ENCODE measurements at places on chromosomes 7 and 10.

- H3K36me3 ChIP-seq: no peaks in the 10 kb centered on the region
- no peaks in the 10 kb centered on the region for H3K27me3 ChIP-seq
- no peak overlapping the region for H3K4me3 ChIP-seq
- H3K27ac ChIP-seq: no peak overlapping the region
- no peak for DNase-seq
Observed at GRCh38 chr10:9096288-9096687, 1041.8 kb downstream of the GATA3 start.

DNA sequence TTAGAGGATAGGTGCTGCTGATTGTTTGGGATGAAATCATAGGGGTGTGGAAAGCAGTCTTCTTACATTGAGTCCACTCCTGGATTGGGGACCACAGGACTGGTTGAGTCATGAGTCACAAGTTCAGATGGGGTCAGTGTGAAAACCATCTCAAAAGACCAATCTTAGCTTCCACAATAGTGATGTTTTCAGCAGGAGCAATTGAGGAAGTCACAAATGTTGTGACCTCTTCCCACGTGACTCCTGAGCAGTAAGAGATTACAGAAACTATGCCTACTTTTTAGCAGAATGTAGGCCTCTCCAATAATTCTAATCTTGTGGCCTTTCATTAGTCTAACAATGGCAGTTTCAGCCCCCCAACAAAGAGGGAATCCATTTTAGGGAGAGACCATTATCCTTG lies 256.9 kb upstream of the CDC14C start:
- H3K36me3 ChIP-seq: no peaks in the 10 kb centered on the region
- no peaks in the 10 kb centered on the region for H3K4me1 ChIP-seq
- H3K27ac ChIP-seq: no peak overlapping the region

DNA sequence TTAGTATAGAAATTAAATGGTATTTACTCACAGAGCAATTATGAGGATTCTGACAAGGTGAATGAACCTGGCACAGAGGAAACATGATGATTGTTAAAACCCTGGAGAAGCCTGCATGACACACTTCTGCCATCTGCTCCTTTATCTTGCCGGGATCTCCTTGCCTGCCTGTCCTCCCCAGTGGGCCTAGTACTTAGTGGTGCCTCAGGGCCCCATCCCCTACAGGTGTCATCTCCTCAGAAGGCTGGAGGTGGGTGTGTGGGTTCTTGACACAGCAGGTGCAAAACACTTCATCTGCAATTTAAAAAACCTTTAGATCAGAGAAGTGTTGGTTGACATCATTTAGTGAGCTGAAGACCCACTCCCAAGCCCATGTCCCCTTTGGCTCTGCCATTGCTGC lies 261.2 kb downstream of the ADRA2A start:
- H3K4me3 ChIP-seq: no peak overlapping the region
- H3K27ac ChIP-seq: no peak overlapping the region

DNA sequence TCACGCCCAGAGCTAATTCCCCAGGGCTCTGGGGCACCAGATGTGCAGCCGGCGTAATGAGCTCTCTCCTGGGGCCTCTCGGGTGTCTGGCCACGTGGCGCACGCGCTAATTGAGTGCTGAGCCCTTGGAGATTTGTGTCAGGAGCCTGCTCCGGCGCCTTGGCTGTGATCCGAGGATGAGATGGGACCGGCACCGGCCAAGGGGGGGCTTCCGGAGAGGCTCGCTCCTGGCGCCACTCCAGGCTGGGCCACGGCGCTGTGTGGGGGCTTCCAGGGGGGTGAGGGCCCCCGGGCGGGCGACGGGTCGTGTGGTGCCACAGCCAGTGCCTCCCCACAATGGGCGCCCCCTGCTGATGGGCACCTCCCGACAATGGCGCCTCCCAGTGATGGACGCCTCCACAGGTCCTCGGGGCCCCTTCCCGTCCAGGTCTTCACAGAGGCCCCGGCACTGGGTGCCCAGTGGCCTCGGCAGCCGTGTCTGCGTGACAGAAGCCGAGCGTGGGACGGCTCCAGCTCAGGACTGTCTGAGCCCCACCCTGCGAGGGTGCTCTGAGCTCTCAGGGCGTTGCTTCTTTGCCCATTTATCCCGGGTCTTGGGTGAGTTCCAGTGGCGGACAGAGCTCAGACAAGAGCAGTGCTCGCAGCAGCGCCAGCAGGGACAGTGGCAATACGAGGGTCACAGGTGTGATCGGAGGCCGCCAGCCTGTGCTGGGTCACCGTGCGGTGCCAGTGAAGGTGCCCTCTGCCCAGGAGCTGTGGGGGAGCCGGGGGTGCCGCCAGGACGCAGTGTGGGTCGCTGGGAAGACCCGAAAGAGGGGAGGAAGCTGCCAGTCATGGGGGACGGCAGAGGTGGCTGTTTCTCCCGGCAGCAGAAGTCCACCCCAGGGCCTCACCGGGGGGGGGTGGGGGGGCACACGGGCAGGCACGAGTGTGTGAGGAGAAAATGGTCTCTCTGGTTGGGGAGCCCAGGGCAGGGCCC lies 8.2 kb upstream of the NKX6-2 start:
- H3K4me1 ChIP-seq: no peaks in the 10 kb centered on the region
- H3K27me3 ChIP-seq: no peaks in the 10 kb centered on the region
- H3K27ac ChIP-seq: no peak overlapping the region
- no peak overlapping the region for H3K4me3 ChIP-seq

- H3K36me3 ChIP-seq: no peaks in the 10 kb centered on the region
- DNase-seq: no peak
Observed at GRCh38 chr7:122412441-122412840, 107.9 kb upstream of the FEZF1 start.

GRCh38 chr10:35356725-35357092 lies 20.4 kb downstream of the CCNY start:
- H3K27ac ChIP-seq: no peak overlapping the region
- H3K36me3 ChIP-seq: no peaks in the 10 kb centered on the region
- H3K27me3 ChIP-seq: no peaks in the 10 kb centered on the region
- H3K4me3 ChIP-seq: no peak overlapping the region
- DNase-seq: no peak
- H3K4me1 ChIP-seq: peaks cover 76% of the 10 kb centered on the region

DNA sequence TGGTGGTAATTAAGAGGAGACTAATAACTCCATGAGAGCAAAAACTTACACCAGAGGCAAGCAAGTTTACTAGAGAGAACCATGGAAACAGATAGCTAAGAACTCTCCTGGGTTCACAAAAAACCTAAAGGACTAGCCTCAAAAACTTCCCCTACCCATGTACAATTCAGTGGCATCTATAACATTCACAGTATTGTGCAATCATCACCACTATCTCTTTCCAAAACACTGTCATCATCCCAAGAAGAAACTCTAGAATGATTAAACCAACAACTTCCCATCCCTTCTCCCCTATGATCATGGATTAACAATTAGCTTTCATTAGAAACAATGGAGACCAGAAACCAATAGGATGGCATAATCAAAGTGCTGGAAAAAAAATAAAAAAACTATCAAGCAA lies 1038.3 kb downstream of the LRMDA start:
- H3K4me3 ChIP-seq: no peak overlapping the region
- DNase-seq: no peak
- no peaks in the 10 kb centered on the region for H3K27me3 ChIP-seq
- H3K27ac ChIP-seq: no peak overlapping the region
- H3K4me1 ChIP-seq: no peaks in the 10 kb centered on the region

GRCh38 chr7:5494683-5495561 lies 71.3 kb upstream of the TNRC18 start:
- H3K4me1 ChIP-seq: peaks cover 46% of the 10 kb centered on the region
- peak overlapping the region; percentile 71 for H3K4me3 ChIP-seq
- peak; percentile 73 for DNase-seq
- H3K36me3 ChIP-seq: no peaks in the 10 kb centered on the region

DNA sequence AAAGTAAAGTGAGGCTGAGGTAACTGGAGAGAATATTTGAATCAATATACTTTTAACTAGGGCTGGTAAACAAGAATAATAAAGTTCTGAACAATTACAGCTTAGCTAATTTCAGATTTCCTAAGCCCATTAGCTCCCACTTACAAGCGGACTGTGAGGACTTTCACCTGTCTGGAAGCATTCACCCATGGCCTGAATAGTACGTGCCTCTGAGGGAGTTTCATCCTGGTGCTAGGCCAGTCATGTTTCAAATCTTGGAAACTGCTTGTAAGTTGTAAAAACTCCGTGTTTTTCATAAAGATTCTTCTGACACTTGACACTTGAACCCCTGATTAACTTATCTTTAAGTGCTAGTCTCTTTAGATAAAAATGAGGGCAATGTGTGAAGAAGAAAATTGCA lies 975.2 kb upstream of the GHITM start:
- no peak overlapping the region for H3K27ac ChIP-seq
- H3K27me3 ChIP-seq: no peaks in the 10 kb centered on the region
- H3K4me1 ChIP-seq: no peaks in the 10 kb centered on the region
- H3K36me3 ChIP-seq: no peaks in the 10 kb centered on the region

GRCh38 chr7:377080-378040 lies 87.4 kb downstream of the FOXL3 start:
- no peak overlapping the region for H3K4me3 ChIP-seq
- no peak for DNase-seq
- H3K27ac ChIP-seq: no peak overlapping the region
- H3K36me3 ChIP-seq: peaks cover 7% of the 10 kb centered on the region
- peaks cover 26% of the 10 kb centered on the region for H3K4me1 ChIP-seq

GRCh38 chr7:139116999-139117398 lies 7.5 kb upstream of the ZC3HAV1 start:
- peaks cover 31% of the 10 kb centered on the region for H3K4me1 ChIP-seq
- H3K27ac ChIP-seq: peak overlapping the region; percentile 31
- H3K4me3 ChIP-seq: no peak overlapping the region
- H3K36me3 ChIP-seq: peaks cover 2% of the 10 kb centered on the region

DNA sequence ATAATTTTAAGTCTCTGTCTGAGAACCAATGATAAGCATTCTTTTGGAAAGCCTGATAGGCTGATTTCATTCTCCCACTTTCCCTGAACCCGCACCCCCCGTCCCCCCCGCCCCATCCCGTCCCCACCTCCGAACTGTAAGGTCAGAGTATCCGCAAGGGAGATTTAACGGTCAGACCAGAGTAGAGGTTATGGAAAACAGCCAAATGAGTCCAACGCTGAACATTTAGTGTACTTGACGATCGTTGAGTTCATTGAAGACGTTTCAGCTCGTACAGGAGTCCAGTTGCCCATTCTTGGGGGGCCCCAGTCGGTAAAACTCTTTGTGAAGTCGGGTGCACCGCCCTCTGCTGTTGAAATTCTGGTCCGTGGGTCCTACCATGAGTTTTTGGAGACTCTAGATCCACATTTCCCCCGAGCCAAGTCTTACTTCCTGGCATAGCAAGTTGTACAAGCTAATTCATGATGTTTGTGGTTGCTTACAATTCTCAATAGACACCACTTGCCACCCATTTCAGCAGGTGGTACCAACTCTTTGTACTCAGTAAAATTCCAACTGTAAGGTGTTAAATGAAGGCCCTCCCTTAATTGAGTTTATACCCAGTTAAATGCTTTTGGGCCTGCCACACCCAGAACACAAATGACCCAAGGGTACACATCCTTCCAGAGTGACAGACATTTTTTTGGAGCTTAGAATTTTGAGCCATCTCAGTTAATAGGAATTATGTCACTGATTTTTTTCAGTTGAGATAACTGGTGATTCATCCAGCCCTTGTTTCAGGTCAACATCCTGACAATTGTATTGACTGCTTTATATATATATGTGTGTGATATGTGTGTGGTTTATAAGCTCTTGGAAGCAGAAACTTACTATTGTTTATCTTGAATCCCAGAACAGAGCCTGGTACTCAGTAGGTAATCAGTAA lies 1.2 kb downstream of the MARCHF5 start:
- H3K4me3 ChIP-seq: peak overlapping the region; percentile 100
- H3K36me3 ChIP-seq: no peaks in the 10 kb centered on the region

DNA sequence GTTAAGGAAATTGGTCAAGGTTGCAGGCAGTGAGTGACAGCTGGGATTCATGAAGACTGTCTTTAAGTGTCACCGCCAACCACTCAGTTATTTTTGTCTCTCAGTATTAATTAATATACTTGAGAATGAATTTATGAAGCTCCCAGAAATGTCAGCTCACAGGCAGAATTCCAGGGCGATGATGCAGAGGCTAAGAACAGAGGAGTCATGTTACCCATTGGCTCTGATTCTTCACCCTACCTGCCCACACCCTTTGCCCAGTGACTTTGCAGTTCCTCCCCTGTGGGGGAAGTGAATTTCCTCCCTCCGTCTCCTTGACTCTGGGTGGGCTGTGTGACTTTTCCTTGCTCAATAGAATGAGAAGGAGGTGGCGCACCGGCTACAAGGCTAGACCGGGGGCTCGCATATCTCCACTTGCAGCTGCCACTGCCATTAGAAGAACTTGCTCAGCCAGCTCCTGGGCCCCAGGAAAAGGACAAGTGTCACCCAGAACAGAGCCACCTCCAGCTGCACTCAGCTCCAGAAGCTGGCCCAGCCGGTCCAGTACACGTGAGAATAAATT lies 157.1 kb upstream of the PRKCQ start:
- H3K27me3 ChIP-seq: peaks cover 49% of the 10 kb centered on the region
- H3K36me3 ChIP-seq: no peaks in the 10 kb centered on the region
- no peak for DNase-seq
- peaks cover 5% of the 10 kb centered on the region for H3K4me1 ChIP-seq

DNA sequence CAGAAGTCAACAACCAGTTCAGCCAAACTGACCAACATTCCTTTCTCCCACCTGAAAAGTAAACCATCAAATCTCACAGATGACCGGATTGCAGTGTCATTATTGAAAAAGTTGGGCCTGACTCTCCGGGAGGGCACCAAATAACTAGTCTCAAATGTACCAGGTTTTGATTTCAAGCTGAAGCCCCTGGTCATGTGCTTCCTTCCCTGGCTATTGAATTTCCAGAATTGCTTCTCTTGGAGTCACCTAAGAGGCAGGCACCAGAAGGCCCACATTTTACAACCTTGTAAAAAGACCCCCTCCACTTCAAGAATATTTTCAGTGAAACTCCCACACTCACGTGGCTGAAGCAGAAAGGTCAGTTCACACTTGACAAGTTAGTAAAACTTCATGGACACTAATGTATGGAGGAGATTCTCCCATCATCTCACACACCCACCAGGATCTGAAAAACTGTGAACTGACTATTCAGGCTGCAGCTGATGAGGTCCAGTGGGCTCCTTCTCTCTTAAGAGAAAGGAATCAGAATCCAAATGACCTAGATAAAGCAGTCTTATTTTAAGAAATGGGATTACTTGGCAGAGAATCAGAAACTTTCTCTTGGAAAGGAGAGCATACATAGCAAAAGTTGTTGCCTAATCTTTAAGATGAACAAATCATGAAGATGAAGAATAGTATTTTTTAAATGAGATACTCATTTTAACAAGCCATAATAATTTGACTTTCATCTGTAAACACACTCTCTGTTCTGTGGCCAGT lies 53.6 kb downstream of the DLD start:
- H3K4me3 ChIP-seq: no peak overlapping the region
- no peak for DNase-seq
- peaks cover 7% of the 10 kb centered on the region for H3K27me3 ChIP-seq
- no peak overlapping the region for H3K27ac ChIP-seq
- H3K36me3 ChIP-seq: peaks cover 12% of the 10 kb centered on the region

- H3K4me3 ChIP-seq: no peak overlapping the region
- H3K4me1 ChIP-seq: peaks cover 4% of the 10 kb centered on the region
- no peaks in the 10 kb centered on the region for H3K36me3 ChIP-seq
- DNase-seq: no peak
- no peak overlapping the region for H3K27ac ChIP-seq
Observed at GRCh38 chr7:3162289-3162688, 118.6 kb upstream of the CARD11 start.

Data from naive B cell (primary cell).